ENCODE measurements at places on chromosomes 3 and 15.

GRCh38 chr3:57434041-57434440 lies 110.1 kb downstream of the DNAH12 start:
- peak; percentile 53 for DNase-seq

- DNase-seq: no peak
Measured at GRCh38 chr3:154818676-154819255, 261.4 kb upstream of the MME start.

DNA sequence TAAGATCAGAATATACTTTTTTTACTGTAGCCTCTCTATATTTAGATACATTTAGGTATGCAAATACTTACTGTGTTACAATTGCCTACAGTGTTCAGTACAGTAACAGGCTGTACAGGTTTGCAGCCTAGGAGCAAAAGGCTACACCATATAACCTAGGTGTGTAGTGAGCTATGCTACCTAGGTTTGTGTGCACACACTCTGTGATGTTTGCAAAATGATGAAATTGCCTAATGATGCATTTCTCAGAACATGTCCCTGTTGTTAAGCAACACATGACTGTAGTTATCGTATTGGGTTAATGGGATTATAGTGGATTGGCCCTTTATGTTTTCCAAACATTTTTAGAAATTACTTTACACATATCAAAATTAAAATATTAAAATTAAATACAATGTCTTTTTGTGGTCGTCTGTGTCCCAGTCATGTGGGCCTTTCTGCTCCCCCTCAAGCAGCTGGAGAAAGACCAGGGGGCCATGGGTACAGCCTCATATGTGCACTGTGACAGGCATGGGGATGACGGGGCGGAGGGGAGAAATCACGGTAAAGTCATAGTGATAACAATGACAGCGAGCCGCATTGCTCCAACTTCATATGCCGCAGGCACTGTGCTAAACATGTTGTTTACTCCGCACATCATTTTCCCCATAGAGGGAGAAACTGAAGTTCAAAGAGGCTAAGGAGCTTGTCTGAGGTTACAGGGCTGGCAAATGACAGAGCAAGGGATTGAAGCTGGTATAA lies 27.4 kb upstream of the PLA2G4E start:
- DNase-seq: no peak

DNA sequence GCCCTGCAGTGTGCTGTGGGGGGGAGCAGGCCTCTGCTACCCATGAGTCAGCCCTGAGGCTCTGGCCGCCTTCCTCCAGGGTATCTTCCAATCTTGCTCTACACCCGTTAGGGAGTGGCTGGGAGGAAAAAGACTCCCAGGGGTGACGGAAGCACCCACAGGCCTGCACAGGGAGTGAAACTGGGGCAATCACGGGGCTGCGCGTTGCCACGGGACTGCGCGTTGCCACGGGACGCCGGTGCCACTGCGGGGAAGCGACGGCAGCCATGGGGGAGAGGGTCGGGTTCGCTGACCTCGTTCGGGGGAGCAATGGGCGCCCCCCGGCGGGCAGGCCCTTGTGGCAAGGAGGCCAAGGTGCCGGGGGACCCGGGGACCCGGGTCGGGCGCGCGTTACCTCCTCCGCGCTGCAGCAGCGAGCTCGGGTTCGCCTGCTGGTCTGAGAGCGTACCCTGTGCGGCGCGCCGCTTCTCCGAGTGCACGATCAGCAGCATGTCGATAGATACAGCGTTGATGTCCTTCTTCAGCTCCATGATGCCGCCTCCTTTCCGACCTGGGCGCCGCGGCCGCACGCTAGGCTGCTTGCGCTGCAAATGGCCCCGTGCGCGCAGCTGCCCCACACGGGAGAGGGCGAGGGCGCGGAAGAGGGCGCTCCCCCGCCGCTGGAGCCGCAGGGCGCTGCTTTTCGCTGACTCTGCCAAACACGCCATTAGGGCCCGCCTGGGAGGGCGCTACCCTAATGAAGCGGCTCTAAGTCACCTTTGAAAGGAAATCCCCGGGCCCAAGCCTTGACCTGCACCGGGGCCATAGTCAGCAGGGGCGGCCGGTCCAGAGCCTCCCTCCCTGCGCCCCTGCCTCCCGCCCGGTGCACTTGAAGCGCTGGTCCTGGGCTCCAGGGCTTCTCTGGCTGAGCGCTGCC lies at the start of gene KY:
KY (minus strand) TSS at position 592 of the 916 bp plus-strand sequence; CDS start at position 530, 62 bp downstream.
- DNase-seq: peak; percentile 73

- no peak for DNase-seq
Measured at GRCh38 chr3:11053926-11054503, 61.5 kb downstream of the SLC6A1 start.

DNA sequence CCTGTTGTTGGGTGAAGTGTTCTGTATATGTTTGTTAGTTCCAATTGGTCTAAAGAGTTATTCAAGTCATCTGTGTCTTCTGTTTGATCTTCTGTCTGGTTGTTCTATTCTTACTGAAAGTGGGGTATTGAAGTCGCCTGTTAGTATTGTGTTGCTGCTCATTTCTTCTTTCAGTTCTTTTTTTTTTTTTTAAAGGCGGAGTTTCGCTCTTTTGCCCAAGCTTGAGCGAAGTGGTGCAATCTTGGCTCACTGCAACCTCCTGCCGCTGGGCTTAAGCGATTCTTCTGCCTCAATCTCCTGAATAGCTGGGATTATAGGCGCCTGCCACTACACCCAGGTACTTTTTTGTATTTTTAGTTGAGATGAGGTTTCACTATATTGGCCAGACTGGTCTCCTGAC lies 23.5 kb downstream of the PFN2 start:
- no peak for DNase-seq

DNA sequence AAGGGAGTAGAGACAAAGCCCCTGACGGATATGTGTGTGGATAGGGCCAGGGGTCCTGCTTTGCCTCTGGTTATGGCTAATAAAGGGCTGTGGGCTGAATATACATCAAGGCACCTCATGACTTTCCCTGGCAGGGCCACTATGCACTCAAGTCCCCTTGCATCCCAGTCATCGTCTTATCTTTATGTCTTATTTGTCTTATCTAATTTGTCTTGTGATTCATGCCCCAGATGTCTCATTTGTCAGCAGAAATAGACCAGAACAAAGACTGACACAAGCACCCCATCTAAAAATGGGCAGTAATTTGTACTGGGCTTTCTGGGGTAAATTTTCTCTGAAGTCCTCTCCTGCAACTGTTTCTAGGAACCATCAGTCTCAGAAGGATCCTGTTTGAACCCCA lies 68.6 kb downstream of the ITGA11 start:
- no peak for DNase-seq

GRCh38 chr3:13243586-13243985 lies 170.4 kb upstream of the IQSEC1 start:
- no peak for DNase-seq

DNA sequence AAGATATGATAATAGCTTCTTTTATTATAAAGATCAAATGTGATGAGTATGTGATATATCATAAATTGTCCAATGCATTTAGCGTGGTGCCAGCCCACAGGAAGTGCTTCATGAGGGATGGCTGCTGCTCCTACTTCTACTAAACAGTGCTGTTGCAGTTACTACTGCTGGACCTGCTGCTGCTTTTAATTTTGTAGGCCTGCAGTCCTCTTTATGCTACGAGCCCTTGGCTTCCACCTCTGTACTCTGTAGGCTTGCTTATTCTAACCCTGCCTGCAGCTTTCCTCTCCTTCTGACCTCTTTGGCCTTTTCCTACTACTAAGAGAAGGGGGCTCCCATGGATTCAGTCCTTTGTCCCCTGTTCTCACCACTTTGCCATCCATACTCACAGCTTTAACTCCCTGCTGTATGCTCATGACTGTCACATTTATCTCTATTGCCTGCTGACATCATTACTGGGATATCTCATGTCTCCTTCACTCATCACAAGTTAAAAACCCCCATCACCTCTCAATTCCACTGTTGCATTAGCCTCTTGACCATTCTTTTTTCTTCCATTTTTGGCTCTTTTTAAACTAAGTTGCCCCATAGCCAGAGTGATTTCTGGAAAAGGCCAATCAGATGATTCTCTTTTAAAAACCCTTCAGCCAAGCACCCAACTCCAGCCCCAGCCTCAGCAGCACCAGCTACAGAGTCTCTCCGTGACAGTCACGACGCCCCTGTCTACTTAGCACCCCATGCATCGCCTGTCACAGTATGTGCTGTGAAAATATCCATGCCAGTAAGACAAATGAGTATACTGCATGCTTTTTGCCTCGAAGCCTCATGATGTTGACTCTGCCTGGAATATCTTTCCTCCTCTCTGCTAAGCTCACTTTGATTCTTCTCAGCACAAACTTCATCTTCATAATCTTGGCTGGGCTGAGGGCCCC lies 56.3 kb downstream of the PLCL2 start:
- DNase-seq: peak; percentile 19

GRCh38 chr3:156483961-156484787 lies 70.7 kb downstream of the SSR3 start:
- peak; percentile 81 for DNase-seq

DNA sequence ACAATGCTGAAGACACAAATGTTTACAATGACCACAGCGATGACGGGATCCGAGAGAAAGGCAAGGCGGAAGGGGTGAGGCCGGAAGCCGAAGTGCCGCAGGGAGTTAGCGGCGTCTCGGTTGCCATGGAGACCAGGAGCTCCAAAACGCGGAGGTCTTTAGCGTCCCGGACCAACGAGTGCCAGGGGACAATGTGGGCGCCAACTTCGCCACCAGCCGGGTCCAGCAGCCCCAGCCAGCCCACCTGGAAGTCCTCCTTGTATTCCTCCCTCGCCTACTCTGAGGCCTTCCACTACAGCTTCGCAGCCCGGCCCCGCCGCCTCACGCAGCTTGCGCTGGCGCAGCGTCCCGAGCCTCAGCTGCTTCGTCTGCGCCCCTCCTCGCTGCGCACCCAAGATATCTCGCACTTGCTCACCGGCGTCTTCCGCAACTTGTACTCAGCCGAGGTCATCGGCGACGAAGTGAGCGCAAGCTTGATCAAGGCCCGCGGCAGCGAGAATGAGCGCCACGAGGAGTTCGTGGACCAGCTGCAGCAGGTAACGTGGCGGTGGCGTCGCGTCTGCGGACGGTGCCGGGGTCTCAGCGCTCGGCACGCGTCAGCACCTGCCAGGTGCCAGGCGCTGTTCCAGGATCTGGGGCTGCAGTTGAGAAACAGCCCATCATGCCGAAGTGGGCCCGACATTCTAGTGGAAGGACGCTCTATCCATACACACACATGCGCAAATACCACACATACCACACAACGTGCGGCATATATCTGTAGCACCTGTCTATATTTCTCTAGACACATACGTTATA lies at the start of gene DLEC1:
DLEC1 (plus strand) TSS at position 108 of the 798 bp plus-strand sequence; CDS start at position 126, 18 bp downstream.
- peak; percentile 88 for DNase-seq

- peak; percentile 83 for DNase-seq
Measured at GRCh38 chr3:25594007-25594502, 70.7 kb downstream of the TOP2B start.

DNA sequence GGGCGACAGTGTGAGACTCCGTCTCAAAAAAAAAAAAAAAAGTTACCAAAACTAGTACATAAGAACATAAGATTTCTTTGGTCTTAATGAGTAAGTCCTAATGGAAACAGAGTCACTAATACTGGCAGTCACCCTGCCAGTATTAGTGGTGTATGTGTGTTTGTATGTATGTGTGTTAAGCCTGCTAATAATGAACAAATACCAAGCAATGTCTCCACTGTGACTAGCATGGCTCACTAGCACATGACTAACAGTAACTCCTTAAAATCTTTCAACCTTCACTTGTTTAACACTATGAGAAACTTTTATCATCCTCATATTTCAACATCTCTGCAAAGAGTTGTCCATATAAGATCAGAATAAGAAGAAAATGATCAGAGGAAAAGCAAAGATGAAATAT lies 231.0 kb upstream of the ATP11B start:
- no peak for DNase-seq

- no peak for DNase-seq
Measured at GRCh38 chr3:12439161-12439940, 44.9 kb upstream of the TSEN2 start.

DNA sequence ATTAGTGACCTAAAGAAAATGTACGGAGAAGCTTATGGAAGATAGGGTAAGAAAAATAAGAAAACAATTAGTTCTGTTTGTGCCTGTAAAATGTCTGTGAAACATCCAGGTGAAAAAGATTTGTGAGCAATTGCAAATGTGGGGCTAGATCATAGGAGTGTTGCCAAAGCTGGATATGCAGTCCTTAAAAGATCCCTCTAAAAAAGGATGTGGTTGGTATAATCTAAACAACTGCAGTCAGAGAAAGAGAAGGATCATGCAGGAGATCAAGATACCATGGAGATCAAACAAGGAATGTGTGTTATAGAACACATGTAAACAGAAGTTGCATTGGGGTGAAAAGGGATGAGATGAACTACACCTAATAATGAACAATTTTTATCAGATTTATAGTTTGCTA lies 116.8 kb downstream of the ALCAM start:
- no peak for DNase-seq

- DNase-seq: peak; percentile 3
Measured at GRCh38 chr3:140399871-140400270, 278.0 kb upstream of the TRIM42 start.

DNA sequence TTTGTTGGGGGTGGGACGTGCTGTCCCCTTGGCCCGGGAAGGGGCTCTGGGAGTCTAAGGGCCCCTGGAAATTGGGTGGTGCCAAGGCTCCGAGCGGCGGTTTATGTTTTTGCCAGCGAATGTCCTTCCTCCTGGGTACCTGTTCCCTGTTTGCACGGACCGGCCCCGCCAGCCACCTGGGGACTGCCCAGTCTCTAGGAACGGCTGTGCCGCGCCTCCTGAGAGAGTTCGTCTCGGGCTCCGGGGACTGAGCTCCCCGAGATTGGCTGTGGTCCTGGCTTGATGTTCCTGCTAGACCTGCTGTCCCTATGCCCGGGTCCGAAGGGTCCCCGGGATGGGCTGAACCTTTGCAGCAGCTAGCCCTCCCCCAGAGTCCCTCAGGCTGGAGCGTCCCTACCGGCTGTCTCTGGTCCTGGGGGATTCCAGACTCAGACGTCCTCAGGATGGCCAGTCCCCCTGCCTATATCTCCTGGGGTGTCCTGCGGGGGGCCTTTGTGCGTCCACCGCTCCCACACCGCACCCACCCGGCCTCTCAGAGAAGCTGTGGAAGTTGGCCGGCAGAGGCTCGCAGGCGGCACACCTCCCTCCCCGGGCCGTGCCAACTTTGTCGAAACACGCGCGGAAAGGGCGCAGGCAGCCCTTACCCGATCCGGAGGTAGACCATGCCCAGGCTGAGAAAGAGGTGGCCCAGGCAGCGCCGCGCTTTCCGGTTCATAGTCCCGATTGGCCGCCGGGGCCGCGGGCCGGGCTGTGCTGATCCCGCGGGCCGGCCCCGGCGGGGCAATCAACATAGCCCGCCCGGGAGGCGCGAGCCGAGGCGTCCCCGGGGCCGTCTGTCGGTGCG lies 547 bp downstream of the WNT7A start:
- peak; percentile 15 for DNase-seq

DNA sequence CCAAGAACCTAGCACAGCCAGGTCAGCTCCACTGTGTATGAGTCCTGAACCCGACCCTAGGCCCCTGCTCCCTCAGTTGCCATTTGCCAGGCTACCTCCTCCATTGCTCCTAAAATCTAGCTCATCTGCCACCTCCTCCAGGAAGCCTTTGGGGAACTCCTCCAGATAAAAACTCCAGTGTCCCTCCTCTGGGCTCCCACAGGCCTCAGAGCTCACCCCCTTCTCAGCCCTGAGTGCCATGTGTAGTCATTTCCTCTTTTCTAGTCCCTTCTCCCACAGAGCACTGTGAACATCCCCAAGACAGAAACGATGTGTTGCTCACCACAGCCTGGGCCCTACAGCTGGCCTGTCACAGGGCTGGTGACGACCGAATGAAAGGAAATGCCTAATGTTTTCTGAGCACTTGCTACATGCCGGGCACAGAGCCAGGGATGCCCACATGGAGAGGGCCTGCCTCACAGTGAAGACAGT lies 61.0 kb downstream of the IQSEC1 start:
- DNase-seq: peak; percentile 93

GRCh38 chr3:170751083-170751898 lies 118.7 kb downstream of the RPL22L1 start:
- DNase-seq: no peak

GRCh38 chr15:33503681-33504080 lies 192.9 kb downstream of the RYR3 start:
- peak; percentile 34 for DNase-seq

All from hematopoietic multipotent progenitor cell treated with erythropoietin and hydrocortisone succinate and interleukin-3 and kit ligand, for 4 days (in vitro differentiated cells).